ENCODE measurements at places on chromosomes 16 and 17.

- DNase-seq, result peak; percentile 86
Observed at GRCh38 chr17:76523084-76524037, 14.1 kb downstream of the CYGB start.

GRCh38 chr17:31052187-31052889, 42.4 kb upstream of the NF1 start:
- peak; percentile 12 for DNase-seq

DNA sequence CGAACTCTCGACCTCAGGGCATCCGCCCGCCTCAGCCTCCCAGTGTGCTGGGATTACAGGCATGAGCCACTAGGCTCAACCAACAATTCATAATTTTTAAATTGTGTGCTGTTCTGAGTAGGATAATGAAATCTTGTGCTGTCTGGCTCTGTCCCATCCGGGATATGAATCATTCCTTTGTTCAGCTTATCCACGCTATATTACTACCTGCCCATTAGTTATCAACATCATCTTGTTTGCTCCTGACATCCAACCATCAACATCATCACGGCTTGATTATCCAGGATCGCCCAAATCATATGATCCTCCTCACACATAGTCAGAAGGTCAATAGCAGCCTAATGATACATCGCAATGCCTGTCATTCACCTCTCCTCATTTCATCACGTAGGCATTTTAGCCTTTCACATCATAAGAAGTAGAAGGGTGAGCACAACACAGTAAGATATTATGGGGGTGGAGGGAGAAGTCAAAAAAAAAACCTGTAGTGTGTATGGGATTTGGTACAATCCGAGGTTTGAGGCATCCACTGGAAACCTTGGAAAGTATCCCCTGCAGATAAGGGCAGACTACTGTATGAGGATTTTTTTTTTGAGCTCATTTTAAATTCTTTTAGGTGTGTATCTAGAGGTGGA, 77.0 kb upstream of the SIAH1 start:
- DNase-seq, result no peak

DNA sequence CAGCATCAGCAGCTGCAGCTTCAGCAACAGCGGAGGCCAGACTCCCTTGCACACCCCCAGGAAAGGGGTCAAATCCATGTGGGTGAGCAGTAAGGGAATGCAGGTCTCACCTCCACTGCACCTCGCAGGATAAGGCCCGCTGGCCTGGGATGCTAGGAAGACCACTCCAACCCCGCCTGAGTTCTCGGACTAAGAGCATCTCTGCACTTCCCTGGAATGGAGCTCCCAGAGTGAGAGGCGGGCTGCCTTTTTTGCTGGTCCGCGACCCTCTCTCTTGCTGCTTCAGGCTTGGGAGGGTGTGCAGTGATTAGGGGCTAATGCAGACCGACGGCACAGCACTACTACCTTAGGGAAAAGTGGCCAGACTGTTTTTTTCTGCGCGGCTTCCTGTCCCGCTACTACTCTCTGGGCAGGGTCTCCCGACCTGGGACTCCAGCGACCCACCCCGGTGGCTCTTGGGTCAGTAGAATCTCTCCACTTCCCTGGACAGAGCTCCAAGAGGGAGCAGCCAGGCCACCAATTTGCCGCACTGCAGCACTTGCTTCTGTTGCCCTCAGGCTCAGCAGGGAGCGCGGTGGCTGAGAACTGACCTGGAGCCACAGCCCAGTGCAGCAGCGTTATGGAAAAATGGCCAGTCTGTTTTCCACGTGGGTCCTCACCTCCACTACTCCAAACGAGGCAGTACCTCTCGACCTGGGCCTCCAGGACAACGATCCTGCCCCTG, 480.4 kb downstream of the CDH8 start:
- no peak for DNase-seq

DNA sequence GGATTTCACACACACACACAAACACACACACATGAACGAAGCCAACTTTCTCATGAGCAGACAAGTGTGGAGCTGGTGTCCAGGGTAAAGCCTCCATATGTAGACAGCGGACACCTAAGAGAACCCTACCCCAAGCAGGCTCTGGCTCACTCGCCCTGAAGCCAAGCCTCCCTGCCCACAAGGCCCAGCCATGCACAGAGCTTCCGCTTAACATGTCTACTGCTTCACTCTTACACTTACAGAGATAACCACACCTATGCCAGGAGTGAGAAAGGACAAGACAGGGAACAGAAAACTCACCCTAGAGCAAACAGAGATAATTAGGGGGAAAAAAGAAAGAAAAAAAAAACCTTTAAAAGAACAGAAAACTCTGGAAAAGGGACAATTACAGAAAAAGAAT, 67.5 kb downstream of the CYTH1 start:
- DNase-seq, result no peak

GRCh38 chr17:62751060-62751691, 56.9 kb downstream of the MARCHF10 start:
- no peak for DNase-seq

DNA sequence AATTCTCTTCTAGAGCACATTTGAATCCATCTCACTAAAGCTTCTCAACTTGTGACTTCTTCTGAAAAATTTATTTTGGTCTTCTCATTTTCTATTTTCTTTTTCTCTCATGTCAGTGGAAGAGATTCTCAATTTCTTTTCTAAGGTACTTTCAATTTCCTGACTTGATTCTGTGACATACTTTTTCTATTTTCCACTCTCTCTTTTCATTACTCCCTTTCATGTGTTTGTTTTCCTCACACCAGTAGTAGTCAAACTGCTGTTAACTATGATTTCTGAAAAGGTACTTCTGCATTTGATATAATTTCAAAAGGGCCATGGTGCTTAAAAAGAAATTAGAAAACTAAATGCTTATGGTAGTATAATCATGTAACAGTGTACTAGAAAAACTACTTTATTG, 41.9 kb downstream of the NFAT5 start:
- no peak for DNase-seq

- no peak for DNase-seq
Observed at GRCh38 chr17:63249256-63250004, 196.7 kb downstream of the CYB561 start.

All from erythroblast (primary cell).